ENCODE measurements at places on chromosomes 16 and 17.

DNA sequence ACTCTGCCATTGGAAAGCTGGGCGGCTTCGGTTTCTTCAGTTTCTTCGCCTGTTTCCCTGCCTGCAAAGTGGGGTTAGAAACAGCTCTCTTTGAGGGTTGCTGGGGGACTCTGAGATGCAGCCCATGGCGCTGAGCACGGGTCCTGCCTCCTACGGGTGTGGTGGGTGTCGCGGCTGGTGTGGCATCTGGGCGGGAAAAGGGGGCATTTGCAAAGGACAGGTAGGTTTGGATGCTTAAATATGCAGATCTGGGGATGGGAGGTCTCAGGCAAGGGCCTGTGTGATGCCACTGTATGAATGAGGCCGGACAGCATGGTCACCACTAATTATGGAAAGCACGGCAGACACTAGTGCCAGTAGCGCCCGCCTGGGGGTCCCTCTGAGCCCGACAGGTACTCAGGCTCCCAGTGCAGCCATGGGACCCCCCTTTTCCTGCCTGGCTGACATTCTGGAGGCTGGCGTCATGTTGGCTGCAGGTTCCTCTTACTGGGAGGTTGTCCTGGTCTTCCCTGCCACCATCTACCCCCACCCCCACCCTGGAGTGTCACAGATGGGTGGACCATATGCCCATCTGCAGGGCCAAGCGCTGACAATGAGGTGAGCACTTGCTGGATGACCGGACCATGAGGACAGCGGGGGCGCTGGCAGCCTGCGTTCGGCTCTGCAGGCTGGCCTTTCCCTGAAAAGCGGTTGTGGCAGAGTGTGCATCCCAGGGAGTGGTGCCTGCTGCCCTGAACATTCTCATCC is 237.7 kb downstream of the SEC14L1 start:
- DNase-seq = no peak

DNA sequence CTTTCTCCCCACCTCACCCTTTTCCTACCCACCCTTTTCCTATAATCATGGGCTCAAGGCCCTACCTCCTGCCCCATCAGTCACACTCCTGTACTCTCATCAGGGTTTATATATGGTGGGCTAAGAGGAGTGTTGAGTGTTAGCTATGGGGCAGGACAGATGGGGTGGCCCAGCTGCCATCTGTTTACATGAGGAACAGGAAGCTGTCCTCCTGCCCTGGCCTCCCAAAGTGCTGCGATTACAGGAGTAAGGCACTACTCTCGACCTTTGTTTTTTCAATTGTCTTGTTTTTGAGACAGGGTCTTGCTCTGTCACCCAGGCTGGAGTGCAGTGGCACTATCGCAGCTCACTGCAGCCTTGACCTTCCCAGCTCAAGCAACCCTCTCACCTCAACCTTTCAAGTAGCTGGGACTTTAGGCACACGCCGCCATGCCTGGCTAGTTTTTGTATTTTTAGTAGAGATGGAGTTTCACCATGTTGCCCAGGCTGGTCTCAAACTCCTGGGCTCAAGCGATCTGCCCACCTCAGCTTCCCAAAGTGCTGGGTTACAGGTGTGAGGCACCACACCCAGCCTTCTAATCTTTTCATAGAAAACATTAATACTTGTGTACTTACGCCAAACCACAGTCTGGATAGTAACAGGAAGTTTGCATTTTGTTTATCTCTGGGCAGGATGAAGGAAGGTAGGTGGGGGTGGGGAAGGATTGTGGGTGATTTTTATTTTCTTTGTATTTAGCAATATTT is 1.6 kb downstream of the TRADD start:
- no peak for DNase-seq

- no peak for DNase-seq
These were observed 13.7 kb downstream of the GJD3 start for GRCh38 chr17:40350689-40351358.

DNA sequence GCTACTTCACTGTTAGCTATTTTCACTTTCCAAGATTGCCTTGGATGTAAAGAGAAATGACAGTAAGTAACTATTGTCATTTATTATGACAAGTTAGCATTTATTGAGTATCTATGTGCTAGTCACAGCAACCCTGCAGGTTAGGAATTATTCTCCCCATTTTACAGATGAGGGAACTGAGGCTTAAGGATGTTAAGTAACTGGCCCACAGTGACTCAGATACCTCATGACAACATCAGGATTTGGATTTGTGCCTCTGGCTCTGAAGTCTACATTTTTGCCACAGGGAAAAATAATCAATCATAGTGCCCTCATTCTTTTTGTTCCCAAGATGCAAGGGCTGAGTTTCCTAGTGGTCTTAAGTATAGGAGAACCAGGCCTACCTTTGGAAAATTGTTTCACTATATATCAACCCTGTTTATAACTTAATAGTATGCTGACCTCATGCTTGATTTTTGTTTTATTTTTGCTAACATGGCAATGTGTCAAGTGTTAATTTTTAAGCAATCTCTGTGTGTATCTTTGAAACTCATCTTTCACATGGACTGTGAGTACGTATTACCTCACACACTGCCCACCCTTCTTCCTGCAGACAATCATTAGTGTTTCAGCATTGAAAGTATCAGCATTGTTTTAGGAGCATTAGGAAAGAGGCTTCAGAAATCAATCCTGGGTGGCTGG is 105.0 kb downstream of the TANGO6 start:
- DNase-seq = no peak

- no peak for DNase-seq
These were observed 317.2 kb downstream of the C16orf95 start for GRCh38 chr16:87000001-87000400.

- DNase-seq = no peak
These were observed 7.2 kb downstream of the SRCIN1 start for GRCh38 chr17:38598536-38598935.

DNA sequence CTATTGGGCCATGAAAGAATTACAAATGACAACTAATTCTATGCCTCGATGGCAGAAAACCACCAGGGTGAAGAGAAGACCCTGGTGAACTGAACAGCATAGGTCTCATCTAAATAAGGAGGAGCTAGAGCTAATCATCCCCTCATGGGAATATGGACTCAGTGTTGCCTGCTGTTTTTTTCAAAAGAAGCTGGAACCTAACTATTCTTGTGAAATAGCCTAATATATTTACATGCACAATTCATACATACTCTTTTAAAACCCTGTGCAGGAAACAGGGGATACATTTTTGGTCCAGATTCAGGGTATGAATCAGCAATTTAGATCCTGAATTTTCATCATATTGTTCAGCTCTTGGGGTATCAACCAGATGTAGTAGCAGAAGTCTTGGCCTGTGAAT is 560.6 kb downstream of the TOX3 start:
- no peak for DNase-seq

- DNase-seq = no peak
These were observed 82.0 kb downstream of the GLG1 start for GRCh38 chr16:74524926-74525325.

GRCh38 chr17:48102798-48103715 is 1.8 kb upstream of the CBX1 start:
- DNase-seq = no peak

DNA sequence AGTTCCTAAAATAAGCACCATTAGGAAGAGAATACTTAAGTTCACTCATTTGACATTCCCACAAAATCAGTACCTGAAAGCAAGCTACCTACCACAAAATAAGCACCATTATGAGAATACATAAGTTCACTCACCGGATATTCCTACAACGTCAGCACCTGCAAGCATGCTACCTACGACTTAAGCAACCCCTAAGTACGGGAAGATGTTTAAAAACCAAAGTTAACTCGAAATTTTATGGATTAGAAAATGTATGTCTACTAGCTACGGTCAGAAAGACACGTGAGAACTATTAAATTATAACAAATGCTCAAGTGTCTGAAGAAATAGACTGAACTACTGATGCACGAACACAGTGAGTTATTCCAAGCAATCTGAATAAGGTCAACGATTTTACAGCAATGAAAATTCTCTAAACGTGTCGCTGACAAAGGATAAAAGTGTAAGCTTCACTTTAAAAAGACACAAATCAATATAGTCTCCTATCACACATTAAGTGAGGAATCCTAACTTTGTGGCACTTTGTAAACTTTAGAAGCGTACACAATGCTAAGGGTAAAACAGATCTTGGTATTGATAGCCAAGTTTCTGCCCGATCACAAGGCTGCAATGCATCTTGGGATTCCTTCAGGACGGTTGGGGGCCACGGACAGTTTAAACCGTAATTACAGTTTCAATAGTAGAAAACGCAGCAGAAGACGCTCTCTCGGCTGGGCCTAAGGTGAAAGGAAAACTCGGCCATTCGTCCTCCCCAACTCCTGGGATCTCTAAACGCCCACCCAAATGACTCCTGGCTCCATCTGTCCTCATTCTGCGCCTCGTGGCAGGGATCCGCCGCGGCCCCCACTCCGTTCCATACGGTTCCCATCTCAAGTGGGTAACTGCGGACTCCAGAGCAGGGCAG is 1.3 kb downstream of the GSPT1 start:
- no peak for DNase-seq
